ENCODE measurements at places on chromosomes 7 and 10. TPM values are rescaled to one million over a fixed set of nuclear protein-coding genes. Genes with fewer than 3 reads are reported as not detected.

TCF7L2 gene
- 67.3 TPM for total RNA-seq

TMEM26 gene
- total RNA-seq = 1.9 TPM

PKD2L1 gene
- total RNA-seq = 0.20 TPM

VPS37D gene
- total RNA-seq = 3.8 TPM

DOCK4 gene
- 26.9 TPM for total RNA-seq

CLEC5A gene
- total RNA-seq = not detected

PRKG1 gene
- 15.2 TPM for total RNA-seq

CDC14C gene
- not detected for total RNA-seq

APBB1IP gene
- total RNA-seq = not detected

CEP55 gene
- 19.6 TPM for total RNA-seq

OGDHL gene
- 16.6 TPM for total RNA-seq

POU6F2 gene
- total RNA-seq = 2.0 TPM

CHRM2 gene
- 0.17 TPM for total RNA-seq

EMX2 gene
- not detected for total RNA-seq

GRCh38 chr7:48365010-48365409 lies 193.8 kb downstream of the ABCA13 start:
- no peak overlapping the region for H3K4me3 ChIP-seq
- DNase-seq = no peak
- H3K36me3 ChIP-seq = no peaks in the 10 kb centered on the region
- H3K27ac ChIP-seq = no peak overlapping the region
- H3K4me1 ChIP-seq = no peaks in the 10 kb centered on the region
- no peaks in the 10 kb centered on the region for H3K27me3 ChIP-seq

- no peaks in the 10 kb centered on the region for H3K36me3 ChIP-seq
- no peaks in the 10 kb centered on the region for H3K27me3 ChIP-seq
- no peak for DNase-seq
These were observed 34.1 kb downstream of the LRRC20 start for GRCh38 chr10:70348228-70348850.

DNA sequence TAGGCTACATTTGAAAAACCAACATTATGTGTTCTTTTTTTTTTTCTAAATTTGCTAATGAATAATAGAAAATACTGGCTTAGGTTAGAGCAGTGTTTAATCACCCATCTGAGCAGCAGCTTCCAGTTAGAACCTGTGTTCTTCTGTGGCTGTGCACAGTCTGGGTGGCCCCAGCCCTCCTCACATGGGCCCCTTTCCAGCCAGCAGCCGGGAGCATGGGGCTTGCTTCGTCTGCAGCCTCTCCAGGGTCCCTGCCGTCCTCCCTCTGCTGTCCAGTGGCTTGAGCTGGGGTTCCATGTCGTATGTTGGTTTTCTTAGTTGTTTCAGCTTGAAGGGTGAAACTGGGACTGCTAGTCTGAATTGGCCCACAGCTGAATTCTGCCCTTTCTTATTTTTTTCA lies 37.3 kb downstream of the BNIP3 start:
- H3K27me3 ChIP-seq = no peaks in the 10 kb centered on the region
- peaks cover 46% of the 10 kb centered on the region for H3K36me3 ChIP-seq
- H3K27ac ChIP-seq = no peak overlapping the region
- DNase-seq = no peak
- H3K4me3 ChIP-seq = no peak overlapping the region
- H3K4me1 ChIP-seq = no peaks in the 10 kb centered on the region

DNA sequence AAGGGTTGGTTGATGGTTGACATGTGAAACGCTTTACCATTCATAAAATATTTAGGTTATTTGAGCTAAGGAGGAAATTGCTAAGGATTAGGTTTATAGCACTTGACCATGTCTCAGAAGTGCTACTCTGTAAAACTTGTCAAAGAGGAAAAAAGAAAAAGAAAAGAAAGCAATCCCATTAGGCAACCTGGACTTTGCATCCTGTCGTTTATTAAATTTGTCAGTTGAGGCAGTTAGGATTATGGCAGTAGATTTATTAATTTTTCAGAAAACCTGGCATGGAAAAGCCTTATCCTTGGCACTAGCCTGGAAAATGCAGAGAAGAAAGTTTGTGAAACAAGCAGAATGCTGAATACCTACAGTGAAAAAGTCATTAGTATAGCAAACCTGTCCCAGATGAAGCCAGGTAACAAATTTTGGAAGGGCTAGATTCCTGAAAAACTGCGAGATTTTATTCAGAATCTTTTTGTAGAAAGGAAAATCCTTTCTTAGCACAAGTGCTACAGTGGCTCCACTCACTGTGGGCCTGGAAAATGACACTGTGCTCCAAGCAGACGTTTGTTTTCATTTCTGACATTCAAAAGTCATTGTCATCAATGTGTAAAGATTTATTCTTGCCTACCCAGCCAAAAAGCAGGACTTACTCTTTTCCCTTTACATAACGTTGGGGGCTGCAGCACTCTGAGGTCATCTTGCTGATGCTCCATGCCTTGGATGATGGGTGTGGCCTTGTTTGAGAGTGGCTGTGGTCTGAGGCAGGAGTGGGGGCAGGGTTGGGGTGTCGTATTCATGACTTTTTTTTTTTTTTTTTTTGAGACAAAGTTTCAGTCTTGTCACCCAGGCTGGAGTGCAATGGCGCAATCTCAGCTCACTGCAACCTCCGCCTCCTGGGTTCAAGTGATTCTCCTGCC lies 664.9 kb downstream of the SUGCT start:
- no peaks in the 10 kb centered on the region for H3K4me1 ChIP-seq
- H3K4me3 ChIP-seq = no peak overlapping the region
- no peak for DNase-seq
- no peak overlapping the region for H3K27ac ChIP-seq
- no peaks in the 10 kb centered on the region for H3K36me3 ChIP-seq
- H3K27me3 ChIP-seq = no peaks in the 10 kb centered on the region

GRCh38 chr7:112138325-112138852 lies 67.8 kb downstream of the DOCK4 start:
- no peak for DNase-seq
- H3K27ac ChIP-seq = no peak overlapping the region
- H3K36me3 ChIP-seq = no peaks in the 10 kb centered on the region

DNA sequence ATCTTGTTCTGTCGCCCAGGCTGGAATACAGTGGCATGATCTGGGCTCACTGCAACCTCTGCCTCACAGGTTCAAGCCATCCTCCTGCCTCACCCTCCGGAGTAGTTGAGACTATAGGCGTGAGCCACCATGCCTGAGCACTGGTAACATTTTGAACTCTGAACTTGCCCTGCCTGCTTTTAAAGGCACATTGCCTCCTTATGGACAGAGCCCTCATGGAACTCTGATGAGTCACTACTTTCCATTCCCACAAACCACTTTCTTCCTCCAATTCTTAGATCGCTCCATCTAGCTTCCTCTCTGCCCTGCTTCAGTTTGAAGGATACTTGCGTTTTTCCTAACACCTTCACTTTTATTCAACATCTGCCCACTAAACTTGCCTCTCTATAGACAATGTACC lies 38.1 kb downstream of the PRPS1L1 start:
- no peak overlapping the region for H3K27ac ChIP-seq
- no peaks in the 10 kb centered on the region for H3K4me1 ChIP-seq
- H3K4me3 ChIP-seq = no peak overlapping the region
- H3K27me3 ChIP-seq = no peaks in the 10 kb centered on the region

- no peak overlapping the region for H3K4me3 ChIP-seq
- no peak overlapping the region for H3K27ac ChIP-seq
- H3K27me3 ChIP-seq = no peaks in the 10 kb centered on the region
- H3K4me1 ChIP-seq = no peaks in the 10 kb centered on the region
These were observed 221.5 kb upstream of the AOAH start for GRCh38 chr7:36945612-36946400.

DNA sequence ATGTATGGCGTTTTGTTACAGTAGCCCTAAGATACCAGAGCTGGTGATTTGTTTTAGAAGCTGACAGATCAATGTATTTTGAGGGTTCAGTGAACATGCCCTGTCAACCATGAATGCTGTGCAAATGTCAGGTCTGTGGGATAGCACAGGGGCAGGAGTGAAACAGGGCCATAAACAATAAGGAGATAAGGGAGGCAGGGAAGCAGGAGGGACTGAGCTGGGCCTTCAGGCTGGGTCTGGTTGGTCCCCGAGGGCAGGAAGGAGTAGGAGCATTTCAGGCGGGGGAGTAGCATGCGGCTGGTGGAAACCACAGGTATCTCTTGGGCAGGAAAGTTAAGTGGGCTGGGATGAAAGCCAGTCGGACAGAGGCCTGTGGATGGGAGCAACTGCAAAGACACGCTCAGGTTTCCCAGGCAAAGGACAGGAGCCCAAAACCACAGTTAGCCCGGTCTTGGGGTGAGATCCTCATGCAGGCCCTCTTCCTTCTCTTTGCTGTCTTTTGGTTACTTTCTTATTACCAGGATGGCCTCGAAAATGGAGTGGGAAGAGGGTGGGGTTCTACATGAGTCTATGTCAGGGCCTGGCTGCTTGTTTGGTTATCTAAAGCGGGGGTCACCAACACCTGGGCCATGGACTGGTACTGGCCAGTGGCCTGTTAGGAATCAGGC lies 69.5 kb upstream of the SEPHS1 start:
- H3K36me3 ChIP-seq = no peaks in the 10 kb centered on the region
- H3K4me1 ChIP-seq = no peaks in the 10 kb centered on the region
- H3K4me3 ChIP-seq = no peak overlapping the region
- no peak for DNase-seq

- no peak overlapping the region for H3K27ac ChIP-seq
- H3K27me3 ChIP-seq = no peaks in the 10 kb centered on the region
- no peaks in the 10 kb centered on the region for H3K4me1 ChIP-seq
- H3K4me3 ChIP-seq = no peak overlapping the region
- DNase-seq = no peak
- no peaks in the 10 kb centered on the region for H3K36me3 ChIP-seq
These were observed 76.0 kb downstream of the GPR141 start for GRCh38 chr7:37759526-37759925.

- H3K4me1 ChIP-seq = no peaks in the 10 kb centered on the region
- no peak overlapping the region for H3K4me3 ChIP-seq
- no peak overlapping the region for H3K27ac ChIP-seq
- no peaks in the 10 kb centered on the region for H3K36me3 ChIP-seq
- no peaks in the 10 kb centered on the region for H3K27me3 ChIP-seq
These were observed 695.5 kb downstream of the GRM8 start for GRCh38 chr7:126557271-126557670.

DNA sequence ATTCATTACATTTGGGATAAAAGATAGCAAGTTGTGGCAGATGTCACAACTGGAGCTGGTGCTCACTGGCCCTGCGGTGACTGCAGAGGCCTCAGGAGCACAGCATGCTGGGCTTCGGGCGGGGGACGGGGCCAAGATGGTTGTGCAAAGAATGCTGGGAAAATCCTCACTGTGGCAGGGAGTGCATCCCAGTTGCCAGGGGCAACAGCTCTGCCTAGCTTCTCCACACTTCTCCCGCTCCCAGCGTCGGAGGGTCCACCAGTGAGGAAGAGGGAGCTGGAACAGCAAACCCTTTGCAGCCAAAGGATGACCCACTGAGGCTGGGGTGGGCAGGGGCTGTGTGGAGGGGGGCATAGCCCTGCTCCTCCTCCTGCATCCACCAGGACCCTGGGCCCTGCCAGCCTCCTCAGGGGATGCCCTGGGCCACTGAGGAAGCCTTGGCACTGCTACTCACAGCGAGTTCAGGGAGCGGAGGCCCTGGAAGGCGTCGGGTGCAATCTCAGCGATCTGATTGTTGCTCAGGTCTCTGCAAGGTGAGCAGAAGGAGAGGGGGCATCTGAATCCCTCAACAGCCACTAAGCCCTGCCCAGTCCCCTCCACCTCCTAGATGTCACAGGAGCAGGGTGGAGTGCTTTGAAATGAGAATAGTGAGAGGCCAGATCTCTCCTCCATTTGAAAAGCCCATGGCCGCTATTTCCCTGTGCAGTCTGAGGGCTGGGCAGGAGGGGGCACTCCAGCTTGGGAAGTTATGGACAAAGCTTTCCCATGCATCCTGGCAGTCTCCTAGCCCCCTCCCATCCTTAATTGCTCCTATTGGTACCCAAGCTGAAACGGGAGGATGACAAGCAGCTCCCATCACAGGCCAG lies 126.5 kb downstream of the SLIT1 start:
- H3K27ac ChIP-seq = no peak overlapping the region
- H3K4me1 ChIP-seq = no peaks in the 10 kb centered on the region
- no peaks in the 10 kb centered on the region for H3K36me3 ChIP-seq
- DNase-seq = no peak
- H3K27me3 ChIP-seq = no peaks in the 10 kb centered on the region

GRCh38 chr7:108662783-108663362 lies 93.2 kb downstream of the DNAJB9 start:
- H3K27ac ChIP-seq = no peak overlapping the region
- no peaks in the 10 kb centered on the region for H3K4me1 ChIP-seq
- no peak overlapping the region for H3K4me3 ChIP-seq

GRCh38 chr10:28738200-28738599 lies 60.9 kb downstream of the BAMBI start:
- H3K4me1 ChIP-seq = no peaks in the 10 kb centered on the region
- no peaks in the 10 kb centered on the region for H3K27me3 ChIP-seq
- H3K4me3 ChIP-seq = no peak overlapping the region
- DNase-seq = no peak

DNA sequence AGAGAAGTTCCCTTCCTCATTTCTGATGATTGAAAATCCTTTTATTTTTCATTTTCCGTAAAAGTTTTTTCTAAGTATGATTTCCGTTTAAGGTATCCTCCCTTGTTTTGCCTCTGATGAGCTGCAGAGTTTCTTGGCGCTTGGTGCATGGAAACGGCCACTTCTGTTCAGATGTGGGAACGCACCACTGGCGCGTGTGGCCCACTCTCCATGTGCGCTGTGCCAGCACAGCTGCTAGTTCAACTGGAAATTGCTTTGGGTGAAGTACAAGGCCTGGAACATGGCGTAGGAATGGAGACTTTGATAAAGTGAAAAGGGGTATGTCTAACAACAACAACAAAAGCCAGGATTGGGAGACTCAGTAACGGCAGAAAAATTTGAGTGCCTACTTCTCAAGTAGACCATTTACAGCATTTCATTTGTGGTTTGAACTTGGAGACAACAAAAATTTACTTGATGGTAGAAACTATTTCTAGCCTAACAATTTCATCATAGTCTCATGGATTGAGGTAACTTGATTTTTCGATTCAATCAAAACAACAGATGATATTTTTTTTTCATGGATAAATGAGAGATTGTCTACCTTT lies 364.2 kb downstream of the SUGCT start:
- H3K36me3 ChIP-seq = no peaks in the 10 kb centered on the region
- no peak overlapping the region for H3K27ac ChIP-seq
- H3K4me1 ChIP-seq = no peaks in the 10 kb centered on the region
- DNase-seq = no peak
- no peaks in the 10 kb centered on the region for H3K27me3 ChIP-seq

DNA sequence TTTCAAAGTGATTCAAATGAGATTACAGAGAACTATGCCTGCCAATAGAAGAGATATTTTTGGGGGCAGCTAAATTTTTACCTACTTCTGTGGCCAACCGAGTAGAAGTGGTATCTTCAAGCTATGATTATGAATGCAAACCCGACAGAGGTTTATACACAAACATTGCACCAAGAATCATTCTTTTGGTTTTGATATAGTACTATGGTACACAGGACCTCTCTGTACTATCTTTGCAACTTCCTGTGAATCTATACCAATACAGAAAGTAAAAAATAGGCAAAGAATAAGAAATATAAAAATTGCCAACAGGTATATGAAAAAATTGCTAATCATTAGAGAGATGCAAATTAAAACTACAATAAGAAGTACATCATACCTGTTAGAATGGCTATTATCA lies 103.2 kb upstream of the VIPR2 start:
- H3K4me3 ChIP-seq = no peak overlapping the region
- H3K27ac ChIP-seq = no peak overlapping the region
- H3K27me3 ChIP-seq = no peaks in the 10 kb centered on the region

All from H1 (cell line).